NCI-H526 (cell line): ENCODE measurements at places on chromosomes 2 and 18.

DNA sequence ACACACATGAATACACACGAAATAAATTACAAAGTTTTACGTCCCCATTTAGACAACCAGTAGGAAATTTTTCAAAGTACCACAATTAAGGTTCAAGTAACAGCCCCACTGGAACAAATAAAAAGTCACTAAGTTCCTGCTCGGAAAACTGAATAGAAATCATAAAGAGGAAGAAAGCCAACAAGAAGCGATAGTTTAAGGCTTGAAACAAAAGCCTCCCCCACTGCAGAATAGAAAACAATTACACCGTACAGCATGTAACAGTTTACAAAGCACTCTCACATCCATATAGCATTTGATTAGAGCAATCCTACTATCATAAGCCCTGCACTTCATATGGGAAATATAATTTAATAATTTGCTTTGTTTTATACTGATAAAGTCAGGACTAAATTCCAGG lies 15.5 kb downstream of the KLF7 start:
- no peak for DNase-seq

GRCh38 chr2:216015722-216016464 lies 2.5 kb upstream of the MREG start:
- DNase-seq, result no peak

- no peak for DNase-seq
Measured at GRCh38 chr2:39719317-39719716, 53.6 kb downstream of the TMEM178A start.

DNA sequence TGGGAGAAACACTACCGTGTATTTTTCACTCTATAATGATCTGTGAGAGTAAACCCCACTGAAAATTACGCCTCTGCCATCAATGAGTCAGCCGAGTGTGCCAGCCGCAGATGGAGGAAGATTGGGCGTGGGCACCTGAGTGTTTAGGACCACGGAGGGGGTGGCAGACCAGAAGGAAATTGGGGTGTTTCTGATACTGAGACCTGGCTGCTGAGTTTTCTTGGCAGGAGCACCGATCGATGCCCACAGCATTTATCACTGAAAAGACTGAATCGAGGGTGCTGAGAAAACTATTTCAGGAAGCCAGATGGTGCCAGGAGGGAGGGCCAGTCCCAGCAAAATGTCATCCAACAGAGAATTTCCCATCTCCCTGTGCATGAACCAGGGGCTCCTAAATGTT lies 91.9 kb upstream of the TPO start:
- no peak for DNase-seq

DNA sequence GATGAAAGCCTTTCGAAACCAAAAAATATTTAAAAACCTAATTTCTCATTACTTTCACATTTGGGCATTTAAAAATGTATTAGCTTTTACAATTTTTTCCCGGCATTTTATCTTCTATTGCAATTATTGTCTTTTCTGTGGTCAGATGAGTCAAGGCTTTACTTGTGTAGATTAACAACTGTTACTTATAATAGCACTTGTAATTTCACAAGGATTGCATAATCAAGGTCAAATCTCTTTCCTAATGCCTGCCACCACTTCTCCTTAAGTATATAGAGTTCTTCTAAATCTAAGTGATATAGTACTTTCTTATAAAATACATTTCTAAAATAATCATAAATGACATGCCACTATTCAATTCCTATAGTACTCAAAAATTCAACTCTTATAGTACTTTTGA lies 67.2 kb downstream of the SLC8A1 start:
- DNase-seq, result no peak

GRCh38 chr2:15693926-15694588 lies 102.4 kb downstream of the DDX1 start:
- DNase-seq, result peak; percentile 98

DNA sequence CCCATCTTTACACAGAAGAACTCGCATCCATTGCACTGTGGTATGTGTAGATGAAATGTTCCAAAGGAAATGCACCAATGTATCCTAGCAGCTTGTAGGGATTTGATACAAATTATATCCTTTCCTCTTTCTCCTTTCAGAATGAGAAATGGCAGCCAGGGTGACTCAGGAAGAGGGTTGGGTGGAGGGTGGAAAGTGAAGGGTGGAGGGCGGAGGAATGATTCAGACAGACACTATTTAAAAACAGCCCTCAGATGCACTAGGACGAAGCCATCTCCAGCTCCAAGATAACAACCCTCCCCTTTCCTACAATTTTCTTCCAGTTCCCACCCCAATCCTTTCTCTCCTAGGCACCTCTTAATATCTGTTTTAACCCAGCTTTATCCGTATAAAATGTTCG lies 96.2 kb upstream of the STK39 start:
- no peak for DNase-seq

- no peak for DNase-seq
Measured at GRCh38 chr2:152846697-152847470, 128.5 kb downstream of the ARL6IP6 start.

GRCh38 chr18:61749031-61749430 lies 143.8 kb downstream of the RNF152 start:
- no peak for DNase-seq

DNA sequence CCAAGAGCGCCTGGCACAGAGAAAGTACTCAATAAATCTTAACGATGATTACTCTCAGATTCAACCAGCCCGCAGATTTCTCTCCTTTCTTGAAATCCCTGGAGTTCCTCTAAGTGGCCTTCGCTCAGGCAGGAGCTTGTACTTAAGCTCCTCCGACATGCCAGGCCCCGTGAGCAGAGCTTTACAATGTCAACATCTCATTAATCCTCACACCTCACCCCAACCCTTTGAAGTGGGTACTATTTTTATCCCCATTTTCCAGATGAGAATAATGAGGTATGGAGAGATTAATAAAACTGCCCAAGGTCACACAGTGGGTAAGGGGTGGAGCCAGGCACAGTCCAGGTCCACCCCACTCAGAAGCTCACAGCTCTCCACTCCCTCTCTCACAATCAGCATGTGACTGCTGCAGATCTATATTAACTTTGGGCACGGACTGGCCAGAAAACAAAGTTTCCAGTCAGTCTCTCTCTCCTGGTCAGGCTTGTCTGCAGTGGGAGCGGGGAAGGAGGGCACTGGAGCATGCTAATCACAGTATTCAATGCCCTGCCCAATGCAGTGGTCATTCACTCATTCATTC lies 18.0 kb downstream of the DNMT3A start:
- DNase-seq, result no peak

GRCh38 chr2:111035830-111036441 lies 84.8 kb upstream of the BCL2L11 start:
- DNase-seq, result no peak

DNA sequence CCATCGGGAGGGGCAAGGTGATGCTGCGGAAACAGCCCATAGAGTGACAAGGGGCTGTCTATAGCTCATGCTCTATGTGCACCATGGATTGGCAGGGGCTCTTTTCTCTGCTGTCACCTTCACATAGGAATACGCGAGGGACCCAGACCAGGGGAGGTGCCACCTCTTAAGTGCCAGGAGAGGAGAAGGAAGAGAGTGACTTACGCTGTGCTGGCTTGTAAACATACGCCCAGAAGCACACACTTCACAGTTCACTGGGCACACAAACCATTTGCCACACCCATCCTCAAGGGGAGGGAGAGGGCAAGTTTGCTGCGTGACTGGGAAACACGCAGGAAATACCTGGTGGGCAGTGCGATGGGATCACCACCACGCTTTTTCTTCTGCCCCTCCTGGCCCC lies 65.1 kb upstream of the GPR45 start:
- DNase-seq, result peak; percentile 42
